ENCODE measurements at places on chromosomes 11 and 22.

DNA sequence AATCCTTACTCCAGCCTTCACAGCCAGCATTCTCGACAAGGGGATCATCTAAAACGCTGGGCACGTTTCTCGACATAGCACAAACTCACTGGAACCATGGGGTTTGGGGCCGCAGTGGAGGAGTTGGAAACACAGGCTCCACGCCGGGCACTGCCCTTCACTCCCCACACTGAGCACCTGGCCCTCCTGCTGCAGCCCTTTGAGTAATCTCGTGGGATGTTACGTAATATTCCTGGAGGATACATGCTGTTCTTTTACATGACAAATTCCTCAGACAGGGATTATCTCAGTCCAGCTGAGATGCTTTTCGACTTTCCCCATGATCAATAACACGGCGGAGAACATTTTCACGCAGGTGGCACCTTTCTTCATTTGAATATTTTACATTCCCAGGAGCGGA lies 408.0 kb downstream of the SHANK2 start:
- DNase-seq = no peak

DNA sequence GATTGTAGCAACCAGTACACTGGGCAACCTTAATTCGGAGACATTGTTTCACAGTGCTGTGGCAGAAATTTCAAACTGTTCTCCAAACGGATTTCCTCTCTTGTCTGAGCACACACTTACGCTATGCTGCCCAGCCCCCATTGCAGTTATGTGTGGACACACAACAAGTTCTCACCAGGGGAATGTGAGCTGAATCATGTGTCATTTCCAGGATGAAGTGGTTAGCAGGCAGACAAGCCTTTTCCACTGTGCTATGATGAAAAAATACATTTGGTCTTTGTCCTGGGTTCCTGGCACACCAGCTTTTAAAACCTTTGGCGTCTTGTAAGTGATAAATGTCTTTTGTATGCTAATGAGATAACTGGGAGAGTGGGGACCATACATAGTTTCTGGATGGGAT lies 46.9 kb upstream of the SYT9 start:
- no peak for DNase-seq

DNA sequence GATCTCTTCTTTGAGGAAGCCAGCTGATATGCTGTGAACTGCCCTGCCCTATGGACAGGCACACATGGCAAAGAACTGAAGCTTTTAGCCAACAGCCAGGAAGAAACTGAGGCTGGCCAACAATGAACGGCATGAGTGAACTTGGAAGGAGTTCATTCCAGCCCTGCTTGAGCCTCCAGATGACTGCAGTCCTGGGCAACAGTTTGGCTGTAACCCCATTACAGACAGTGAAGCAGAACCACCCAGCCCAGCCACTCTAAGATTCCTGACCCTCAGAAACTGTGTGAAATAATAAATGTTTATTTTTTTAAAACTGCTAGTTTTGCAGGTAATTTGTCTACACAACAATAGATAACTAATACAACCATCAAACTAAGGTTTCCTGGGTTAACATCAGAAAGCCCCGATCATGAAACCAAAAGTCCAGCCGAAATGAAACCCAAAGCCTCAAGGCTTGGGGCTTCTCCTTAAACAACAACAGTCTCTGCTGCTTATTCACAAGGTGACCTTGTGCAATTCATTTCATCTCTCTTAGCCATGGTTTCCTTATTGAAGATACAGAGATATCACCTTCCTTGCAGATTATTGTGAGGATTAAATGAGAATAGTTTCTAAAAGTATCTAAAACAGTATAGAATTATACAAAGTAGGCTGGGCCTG lies 31.4 kb downstream of the PAK1 start:
- no peak for DNase-seq

GRCh38 chr11:45089676-45090499 lies 56.6 kb upstream of the PRDM11 start:
- no peak for DNase-seq

GRCh38 chr22:25797498-25798290 lies 55.7 kb downstream of the MYO18B start:
- DNase-seq = no peak

DNA sequence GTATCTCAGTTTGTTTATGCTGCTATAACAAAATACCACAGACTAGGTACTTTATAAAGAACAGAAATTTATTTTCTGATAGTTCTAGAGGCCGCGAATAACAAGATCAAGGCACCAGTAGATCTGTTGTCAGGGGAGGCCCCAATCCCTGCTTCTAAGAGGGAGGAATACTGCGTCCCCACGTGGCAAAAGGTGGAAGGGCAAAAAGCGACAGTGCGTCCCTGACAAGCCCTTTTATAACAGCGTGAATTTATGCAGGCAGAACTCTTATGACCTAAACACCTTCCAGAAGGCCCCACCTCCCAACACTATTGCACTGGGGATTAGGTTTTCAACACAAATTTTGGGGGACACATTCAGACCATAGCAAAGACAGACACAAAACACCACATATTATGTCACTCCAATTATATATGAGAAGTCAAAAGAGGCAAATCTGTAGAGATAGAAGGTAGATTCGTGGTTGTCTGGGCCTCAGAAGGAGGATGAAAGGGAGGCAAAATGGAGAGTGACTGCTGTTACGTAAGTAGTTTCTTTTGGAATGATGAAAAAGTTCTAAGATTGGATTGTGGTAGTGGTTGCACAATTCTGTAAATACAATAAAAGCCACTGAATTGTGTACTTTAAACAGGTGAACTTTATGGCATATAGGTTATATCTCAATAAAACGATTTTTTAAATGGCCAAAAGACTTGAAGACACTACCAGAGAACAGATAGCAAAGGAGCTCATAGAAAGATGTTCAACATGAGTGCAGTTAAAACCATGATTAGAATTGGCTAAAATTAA lies 30.1 kb upstream of the TNRC6B start:
- DNase-seq = no peak

GRCh38 chr11:113574171-113574570 lies 99.0 kb upstream of the DRD2 start:
- DNase-seq = no peak

- DNase-seq = no peak
Measured at GRCh38 chr11:33021937-33022336, 6.3 kb downstream of the DEPDC7 start.

- DNase-seq = no peak
Measured at GRCh38 chr11:65816696-65817095, 17.1 kb upstream of the SNX32 start.

DNA sequence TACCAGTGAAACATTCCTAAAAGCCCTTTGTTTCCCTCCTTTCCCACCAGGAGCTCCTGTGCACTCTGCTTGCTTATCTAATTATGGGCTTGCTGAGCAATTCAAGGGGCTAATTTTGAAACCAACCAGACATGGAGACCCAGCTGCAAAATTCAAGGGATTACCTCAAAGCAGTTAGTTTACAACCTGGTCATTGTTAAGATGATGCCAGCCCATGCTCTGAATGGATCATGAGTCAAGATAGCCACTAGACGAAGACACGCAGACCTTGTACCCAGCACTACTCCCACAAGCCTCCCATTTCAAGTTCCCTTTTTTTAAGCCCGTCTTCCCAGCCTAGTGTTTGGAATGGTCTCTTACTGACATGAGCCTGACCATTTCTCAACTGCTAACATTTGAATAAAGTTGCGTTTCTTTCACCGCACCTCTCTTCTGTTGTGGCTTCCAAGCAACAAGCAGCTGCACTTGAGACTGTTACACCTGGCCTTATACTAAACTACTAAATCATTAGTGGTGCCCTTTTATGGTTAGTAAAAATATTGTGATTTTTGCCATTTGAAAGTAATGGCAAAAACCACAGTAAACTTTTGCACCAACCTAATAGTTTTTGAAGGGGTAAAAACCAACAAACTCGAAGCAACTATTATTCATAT lies 315.3 kb upstream of the LUZP2 start:
- DNase-seq = no peak

DNA sequence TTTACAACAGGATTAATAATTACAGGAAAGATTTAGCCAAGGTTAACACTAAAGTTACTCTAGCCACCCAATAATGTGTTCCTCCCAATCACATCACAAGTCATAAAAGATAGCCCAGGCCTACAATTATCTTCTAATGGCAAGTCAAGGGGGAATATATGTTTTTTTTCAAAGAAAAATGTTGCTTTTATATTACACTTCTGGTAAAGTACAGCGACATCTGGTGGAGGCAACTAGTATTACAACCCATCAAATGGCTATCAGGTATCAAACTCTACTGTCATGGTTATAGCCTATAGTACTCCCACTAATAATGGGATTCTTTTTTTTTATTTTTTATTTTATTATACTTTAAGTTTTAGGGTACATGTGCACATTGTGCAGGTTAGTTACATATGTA lies 71.8 kb downstream of the XRRA1 start:
- peak; percentile 24 for DNase-seq

GRCh38 chr11:8243458-8243857 lies 20.2 kb downstream of the LMO1 start:
- no peak for DNase-seq

- DNase-seq = no peak
Measured at GRCh38 chr11:92390783-92391182, 166.2 kb downstream of the FAT3 start.

GRCh38 chr11:128948583-128948982 lies 5.9 kb upstream of the TP53AIP1 start:
- DNase-seq = no peak

GRCh38 chr11:76683161-76684095 lies 12.9 kb upstream of the LRRC32 start:
- DNase-seq = no peak

DNA sequence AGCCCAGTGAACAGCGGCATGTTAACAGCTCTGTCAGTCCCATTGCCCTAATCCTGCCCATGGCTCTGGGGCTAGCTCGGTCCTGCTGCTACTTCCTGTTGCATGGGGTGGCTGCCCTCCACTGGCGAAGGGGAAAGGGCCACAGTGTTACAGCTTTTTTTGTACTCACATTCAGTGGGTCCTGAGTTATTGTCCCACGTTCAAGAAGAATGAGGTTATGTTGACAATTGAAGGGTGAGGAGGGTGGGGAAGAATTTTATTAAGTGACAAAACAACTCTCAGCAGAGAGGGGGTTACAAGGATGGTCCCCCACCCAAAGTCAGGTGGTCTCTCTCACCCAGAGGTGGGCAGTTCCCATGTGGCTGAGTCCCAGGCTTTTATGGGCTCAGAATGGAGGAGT lies 17.7 kb upstream of the MS4A7 start:
- DNase-seq = no peak

- peak; percentile 60 for DNase-seq
Measured at GRCh38 chr11:100682247-100682969, 4.7 kb upstream of the ARHGAP42 start.

Data from COLO829 (cell line).